ENCODE measurements at places on chromosomes 5 and 9. TPM values are rescaled to one million over a fixed set of nuclear protein-coding genes. Genes with fewer than 3 reads are reported as not detected.
A peak's percentile ranks its signal among the peaks of the same experiment; 100 is the strongest.

PLPPR1 gene
- total RNA-seq: not detected

RBM18 gene
- total RNA-seq: 15.7 TPM

SCGB3A2 gene
- total RNA-seq: not detected

SHROOM1 gene
- 9.0 TPM for total RNA-seq

DEPDC1B gene
- 41.6 TPM for total RNA-seq

CDH9 gene
- total RNA-seq: not detected

CAPSL gene
- not detected for total RNA-seq

ZNF366 gene
- total RNA-seq: not detected

GABRA6 gene
- total RNA-seq: 0.14 TPM

TAF1L gene
- not detected for total RNA-seq

SPINK4 gene
- 4.5 TPM for total RNA-seq

TMEM167A gene
- 175 TPM for total RNA-seq

DDX41 gene
- 122 TPM for total RNA-seq

DNA sequence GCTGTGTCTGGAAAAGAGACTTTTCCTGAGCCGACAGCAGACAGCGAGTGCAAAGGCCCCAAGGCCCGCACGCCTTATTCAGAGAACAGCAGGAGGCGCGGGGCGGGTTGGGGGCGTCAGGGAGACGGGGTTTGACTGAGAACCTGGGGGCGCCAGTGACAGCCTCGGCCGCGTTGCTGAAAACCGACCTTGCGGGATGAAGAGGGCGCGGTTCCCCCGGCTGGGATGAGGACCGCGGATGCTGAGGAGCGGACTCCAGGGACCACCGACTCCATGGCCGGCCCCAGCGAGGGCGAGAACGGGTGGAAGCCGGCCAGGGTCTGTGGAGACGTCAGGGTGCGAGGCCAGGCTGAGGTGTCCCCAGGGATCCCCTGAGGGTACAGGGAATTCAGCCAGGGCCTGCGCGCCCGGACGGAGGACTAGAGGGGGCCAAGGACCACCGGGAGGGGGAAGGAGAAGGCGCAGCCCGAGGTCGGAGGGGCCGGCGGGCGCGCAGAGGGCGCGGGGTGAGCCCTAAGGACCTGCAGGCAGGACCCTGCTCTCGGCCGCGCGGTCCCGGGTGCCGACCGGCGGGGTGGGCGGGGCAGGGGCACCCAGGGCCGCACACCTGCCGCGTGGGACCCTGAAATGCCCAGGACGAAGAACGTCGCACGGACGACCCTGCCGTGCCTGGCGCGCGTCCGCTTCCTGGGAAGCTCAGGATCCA is 837 bp upstream of the AHRR start:
- no peak for DNase-seq

DNA sequence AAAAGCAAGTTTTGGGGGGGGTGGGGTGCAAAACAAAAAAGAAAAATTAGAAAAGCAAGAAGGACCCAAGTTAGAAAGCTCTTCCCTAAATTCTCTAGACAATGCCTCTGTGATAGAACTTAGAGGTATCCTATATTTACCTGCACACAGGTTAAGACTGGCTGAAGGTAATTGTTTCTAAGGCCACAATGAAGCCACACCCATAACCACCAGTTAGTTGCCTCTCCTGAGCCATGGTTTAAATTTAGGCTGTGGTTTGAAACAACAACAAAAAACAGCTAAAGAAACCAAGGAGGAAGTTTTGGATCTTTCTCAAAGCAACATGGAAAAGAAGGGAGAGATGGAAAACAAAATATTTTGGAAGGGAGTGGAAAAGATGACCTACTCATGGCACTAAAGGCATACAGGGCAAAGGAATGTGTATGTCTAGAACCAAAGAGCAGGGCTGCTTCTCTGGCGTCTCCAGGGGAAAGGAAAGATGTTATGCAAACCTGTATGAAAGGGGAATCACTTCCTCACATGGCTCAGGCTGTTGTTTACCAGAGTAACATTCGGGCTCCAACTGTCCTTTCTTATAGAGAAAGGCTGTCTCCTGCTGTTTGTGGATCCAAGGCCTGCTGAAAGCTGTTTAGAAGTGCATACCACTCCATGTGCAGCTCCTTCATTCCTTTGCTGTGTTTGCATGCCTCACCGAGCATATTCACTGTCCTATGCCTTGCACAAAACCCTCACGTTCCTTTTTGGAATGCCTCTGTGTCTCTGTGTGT is 408.9 kb upstream of the MPDZ start:
- DNase-seq: no peak

- DNase-seq: no peak
Measured at GRCh38 chr5:71948206-71948605, 159.1 kb upstream of the MAP1B start.

DNA sequence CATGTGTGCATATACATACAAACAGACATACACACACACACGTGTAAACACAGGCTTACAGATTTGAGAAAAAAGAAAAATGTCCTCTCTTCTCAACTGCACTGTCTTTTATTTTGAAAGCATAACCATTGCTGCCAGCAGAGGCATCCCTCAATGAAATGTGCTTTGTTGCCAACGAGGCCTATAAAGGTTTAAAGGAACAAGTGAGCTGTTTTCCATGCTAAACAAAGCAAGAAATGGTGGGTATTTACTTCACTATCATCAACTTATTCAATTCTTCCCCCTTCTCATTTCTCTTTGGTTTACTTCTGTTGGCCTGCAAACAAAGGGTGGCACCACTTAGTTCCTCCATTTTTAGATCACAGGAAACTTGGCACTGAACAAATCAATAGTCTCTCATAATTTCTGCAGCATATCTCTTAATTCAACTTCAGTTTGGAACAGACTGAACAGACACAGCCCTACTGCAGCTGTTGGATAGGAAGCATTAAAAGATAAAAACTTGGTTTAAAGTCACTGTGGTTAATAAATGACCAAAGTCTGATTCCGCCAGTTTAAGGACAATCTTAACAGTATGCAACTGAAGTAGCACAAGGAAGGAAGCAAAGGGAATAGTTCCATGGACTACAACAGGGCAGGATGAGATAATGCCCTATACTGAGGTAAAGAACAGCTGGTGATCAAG is 21.7 kb downstream of the TTC33 start:
- DNase-seq: no peak

DNA sequence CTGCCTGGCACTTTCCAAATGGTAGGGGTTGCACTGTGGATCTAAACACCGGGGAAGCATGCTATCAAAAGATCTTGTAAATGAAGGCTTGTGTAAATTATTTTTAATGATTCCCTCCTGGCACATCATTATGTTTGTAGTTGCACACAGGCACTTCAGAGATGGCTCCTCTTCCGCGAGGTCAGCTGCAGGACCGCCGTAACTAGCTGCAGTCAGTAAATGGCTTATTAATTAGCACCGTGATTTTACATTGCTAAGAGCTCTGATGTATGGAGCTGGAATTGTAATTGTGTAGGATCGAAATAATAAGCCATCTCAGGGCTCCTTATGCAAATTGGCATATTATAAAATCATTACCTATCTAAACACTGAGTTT is 397.6 kb upstream of the IRX1 start:
- no peak for DNase-seq

GRCh38 chr9:22622815-22623214 is 176.2 kb downstream of the DMRTA1 start:
- no peak for DNase-seq

DNA sequence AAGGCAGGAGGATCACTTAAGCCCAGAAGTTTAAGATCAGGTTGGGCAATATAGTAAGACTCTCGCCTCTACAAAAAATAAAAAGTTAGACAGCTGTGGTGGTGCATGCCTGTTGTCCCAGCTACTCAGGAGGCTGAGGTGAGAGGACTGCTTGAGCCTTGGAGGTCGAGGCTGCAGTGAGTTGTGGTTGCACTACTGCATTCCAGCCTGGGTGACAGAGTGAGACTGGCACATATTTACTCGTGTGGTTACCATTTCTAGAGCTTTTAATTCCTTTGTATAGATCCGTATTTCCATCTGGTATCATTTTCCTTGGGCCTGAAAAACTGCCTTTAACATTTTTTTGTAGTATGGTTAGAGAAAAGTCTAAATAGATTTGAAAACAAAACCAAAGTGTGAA is 7.8 kb downstream of the IL6ST start:
- DNase-seq: no peak

DNA sequence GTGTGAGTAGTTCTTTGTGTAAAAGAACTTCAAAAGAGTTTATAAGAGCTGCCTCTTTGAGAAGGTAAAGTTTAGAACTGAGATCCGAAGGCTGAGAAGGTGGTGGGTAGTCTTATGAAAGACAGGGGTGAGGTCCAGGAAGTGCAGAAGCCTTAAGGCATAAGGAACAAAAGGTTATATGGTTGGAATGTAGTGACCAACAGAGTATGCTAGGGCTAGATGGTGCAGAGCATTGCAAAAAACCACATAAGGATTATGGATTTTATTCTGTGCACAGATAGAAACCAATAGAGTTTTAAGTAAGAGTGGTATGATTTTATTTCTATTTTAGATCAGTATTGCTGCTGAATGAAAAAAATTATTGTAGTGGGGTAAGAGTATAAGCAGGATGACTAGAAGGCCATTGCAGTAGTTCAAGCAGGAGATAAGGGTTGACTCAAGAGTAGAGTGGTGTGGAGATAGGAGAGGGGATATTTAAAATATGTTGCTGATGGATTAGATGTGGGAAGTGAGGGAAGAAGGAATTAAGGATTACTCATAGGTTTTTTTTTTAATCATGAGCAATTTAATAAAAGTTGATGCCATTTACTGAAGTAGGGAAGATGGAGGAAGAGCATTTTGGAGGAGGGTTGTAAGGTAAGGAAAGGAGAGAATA is 3.7 kb downstream of the RECK start:
- DNase-seq: no peak

DNA sequence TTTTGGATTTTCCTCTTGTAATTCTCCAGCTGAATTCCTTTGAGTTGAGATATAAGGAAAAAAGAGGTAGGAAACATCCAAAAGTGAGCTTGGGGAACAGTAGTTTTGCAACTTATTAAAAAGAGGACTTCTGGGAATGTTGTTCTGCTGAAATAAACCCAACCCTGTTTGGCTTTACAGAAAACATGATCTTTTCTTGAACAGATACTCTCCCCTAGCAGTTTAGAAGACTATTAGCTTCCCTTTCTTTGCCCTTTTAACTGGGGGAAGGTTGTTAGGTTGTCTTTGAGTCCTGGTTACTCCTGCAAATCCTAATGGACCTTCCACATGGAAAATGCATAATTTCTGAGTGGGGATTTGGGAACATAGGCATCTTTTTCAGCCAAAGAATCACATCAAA is 168.7 kb upstream of the RPS23 start:
- no peak for DNase-seq

- no peak for DNase-seq
Measured at GRCh38 chr9:75914883-75915452, 24.5 kb downstream of the PCSK5 start.

GRCh38 chr5:54704333-54704732 is 186.8 kb downstream of the SNX18 start:
- no peak for DNase-seq

GRCh38 chr9:3962496-3962895 is 337.4 kb downstream of the GLIS3 start:
- peak; percentile 64 for DNase-seq

- no peak for DNase-seq
Measured at GRCh38 chr9:107667231-107668070, 177.9 kb upstream of the KLF4 start.

DNA sequence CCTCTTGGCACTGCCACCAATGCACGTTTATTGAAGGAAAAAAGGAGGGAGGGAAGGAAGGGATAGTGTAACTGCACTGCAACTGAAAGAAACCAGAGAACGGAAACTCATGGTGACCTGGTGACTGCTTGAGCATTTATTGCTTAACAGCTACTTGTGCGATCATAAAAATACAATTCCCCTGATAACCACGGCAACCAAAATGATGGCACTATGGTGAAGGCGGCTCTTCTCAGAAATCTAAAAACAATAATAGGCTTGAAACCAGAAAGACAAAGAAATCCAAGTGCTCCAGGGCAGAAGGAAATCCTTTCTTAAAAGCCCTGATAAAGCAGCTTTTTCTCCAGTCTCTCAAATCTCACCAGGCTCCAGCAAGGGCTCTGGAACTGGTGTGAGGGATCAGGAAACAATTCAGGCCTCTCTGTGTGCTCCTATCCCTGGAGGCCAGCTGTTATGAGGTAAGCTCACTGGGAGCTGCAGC is 1.9 kb downstream of the FBXO10 start:
- no peak for DNase-seq

GRCh38 chr9:9498128-9498527 is 1114.7 kb downstream of the PTPRD start:
- no peak for DNase-seq

- DNase-seq: no peak
Measured at GRCh38 chr5:135220394-135221186, 178.4 kb downstream of the MACROH2A1 start.

- no peak for DNase-seq
Measured at GRCh38 chr9:3646226-3646625, 120.4 kb upstream of the RFX3 start.

- DNase-seq: peak; percentile 85
Measured at GRCh38 chr9:108565651-108566378, 290.0 kb downstream of the ACTL7B start.

- no peak for DNase-seq
Measured at GRCh38 chr5:29150840-29151239, 2042.6 kb upstream of the CDH6 start.

DNA sequence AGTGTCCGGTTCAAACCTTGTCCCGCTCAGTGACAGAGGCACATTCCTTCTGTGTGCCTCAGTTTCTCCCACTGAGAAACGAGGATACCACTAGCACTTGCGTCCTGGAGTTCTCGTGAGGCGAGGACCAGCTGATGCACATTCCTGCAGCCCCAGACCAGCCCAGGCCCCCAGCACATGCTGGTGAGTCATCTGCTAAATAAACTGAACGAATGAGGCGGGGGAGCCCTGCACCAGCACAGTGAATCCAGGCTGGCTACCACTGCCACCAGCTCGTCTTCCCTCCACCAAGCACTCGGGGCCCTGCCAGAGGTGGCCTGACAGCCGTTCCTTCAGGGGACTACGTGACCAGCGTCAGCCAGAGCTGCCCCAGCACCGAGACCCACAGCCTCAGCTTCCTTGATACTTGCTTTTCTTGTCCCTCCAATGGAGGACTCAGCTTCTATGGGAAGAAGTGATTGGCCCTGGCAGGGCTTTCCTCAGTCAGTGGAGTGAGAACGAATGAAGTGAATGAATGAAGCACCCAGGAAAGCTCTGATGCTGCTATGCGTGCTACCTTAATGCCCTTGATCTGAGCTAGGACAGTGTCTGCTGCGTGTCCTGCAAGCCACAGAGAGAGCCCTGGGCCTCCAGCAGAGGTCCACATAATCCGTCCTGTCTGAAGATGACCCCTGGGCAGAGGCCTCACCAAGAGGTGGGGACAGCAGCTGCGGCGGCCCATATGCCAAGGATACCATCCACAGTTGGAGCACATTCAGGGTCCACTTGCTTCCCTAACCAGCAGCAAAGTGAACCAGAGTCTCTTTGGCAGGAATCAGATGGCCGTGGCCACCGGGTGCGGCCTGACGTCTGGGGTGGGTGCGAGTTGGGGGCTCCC is 13.5 kb upstream of the BARX1 start:
- DNase-seq: peak; percentile 43

DNA sequence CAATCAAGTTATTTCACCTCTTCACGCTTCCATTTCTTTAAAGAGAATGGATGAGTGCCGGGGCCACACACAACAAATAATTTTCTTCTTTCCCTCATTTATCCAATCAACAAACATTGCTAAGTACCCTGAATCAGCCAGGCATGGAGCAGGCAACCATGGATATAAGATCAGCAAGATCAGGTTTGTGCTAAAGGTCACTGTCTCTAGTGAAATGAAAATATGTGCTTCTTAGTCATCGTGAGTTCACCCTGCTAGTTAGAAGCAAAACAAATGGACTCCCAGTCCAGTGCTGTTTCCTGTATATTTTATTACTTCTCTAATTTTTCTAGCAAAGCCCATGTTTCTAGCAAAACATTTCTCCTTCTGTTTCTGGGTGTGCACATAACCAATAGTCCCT is 629.2 kb downstream of the BNC2 start:
- no peak for DNase-seq

- DNase-seq: no peak
Measured at GRCh38 chr5:102611312-102611711, 112.5 kb upstream of the SLCO6A1 start.

All from H4 (cell line).